ENCODE measurements at places on chromosomes 11 and 22.

DNA sequence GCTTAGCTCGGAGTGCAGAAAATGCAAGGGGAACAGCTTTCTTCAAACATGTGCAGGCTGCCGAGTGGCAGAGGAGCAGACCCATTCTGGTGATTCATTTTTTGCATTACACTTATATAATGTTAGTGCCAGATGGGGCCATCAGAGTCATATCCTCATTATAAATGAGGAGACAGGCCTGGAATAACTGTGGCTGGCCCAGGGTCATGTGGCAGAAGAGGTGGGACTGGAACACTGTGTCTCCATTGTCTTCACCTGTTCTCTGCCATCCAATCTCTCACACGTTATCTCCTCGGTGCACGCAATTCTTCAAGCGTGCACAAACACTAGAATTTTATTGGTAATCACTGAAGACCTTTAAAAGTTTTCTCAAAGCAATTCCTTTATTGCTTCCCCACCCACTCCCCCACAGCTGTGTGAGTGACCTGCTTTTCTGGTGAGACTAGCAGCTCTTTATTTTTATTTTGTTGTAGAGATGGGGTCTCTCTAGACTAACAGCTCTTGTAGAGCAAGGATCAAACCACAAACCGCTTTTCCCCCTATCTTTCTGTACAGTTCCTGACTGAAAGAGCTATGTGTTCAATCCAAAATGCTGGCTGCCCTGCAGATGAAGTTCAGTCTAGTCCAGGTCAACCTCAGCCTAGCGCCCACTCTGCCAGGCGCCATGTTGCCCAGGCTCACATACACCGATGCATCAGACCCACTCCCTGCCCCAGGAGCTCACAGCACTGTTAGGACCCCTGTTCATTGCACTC is 75.3 kb downstream of the ST3GAL4 start:
- no peak for DNase-seq

- no peak for DNase-seq
These were observed 214.2 kb downstream of the LARGE1 start for GRCh38 chr22:33706100-33706499.

- DNase-seq = no peak
These were observed 111.1 kb downstream of the MYO18B start for GRCh38 chr22:25853078-25853477.

DNA sequence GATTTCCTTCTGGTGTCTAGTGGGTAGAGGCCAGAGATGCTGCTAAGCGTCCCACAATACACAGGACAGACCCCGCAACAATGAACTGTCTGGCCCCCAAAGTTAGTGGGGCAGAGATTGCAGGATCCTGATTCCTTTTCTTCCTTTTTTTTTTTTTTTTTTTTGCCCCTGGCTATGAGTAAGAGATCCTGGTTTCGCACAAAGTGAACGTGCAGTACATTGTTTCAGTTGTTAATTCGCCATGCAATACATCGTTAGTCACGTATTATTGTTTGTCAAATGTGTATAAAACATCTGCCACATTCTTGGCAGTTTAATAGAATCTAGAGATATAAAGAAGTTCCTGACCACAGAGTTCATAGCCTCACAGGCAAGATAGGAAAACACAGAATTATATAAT is 20.2 kb downstream of the ST3GAL4 start:
- DNase-seq = no peak

- peak; percentile 75 for DNase-seq
These were observed 225.8 kb downstream of the ETS1 start for GRCh38 chr11:128361451-128362020.

GRCh38 chr11:128689591-128689947 is 4.3 kb upstream of the FLI1 start:
- no peak for DNase-seq

GRCh38 chr11:2843551-2843950 is 42.0 kb downstream of the CDKN1C start:
- no peak for DNase-seq

GRCh38 chr11:134500621-134501020 is 88.6 kb upstream of the B3GAT1 start:
- DNase-seq = no peak

DNA sequence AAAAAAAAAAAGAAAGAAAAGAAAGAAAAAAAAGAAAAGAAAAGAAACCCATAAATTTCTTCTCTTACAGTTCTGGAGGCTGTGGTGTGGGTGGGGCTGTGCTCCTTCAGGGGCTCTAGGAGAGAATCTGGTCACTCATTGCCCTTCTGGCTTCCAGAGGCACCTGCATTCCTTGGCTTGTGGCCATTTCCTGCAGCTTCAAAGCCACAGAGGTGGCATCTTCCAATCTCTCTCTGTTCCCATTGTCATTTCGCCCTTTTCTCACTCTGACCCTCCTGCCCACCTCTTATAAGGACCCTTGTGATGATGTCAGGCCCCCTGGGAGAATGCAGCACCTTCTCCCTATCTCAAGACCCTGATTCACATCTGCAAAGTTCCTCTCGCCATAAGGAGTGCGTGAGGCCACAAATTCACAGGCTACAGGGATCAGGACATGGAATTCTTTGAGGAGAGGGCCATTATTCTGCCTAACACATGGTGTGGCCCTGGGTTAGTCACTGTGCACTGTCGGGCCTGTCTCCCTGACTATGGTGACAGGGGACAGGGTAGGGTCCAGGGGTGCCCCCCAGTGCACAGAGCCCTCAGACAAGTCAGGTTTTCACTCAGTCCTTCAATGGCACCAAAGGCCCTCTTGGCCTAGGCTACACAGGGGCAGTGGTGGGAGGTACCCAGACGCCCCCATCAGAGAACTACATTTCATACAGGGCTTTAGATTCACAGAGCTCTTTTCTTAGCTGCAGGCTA is 38.6 kb upstream of the PRR5 start:
- no peak for DNase-seq

DNA sequence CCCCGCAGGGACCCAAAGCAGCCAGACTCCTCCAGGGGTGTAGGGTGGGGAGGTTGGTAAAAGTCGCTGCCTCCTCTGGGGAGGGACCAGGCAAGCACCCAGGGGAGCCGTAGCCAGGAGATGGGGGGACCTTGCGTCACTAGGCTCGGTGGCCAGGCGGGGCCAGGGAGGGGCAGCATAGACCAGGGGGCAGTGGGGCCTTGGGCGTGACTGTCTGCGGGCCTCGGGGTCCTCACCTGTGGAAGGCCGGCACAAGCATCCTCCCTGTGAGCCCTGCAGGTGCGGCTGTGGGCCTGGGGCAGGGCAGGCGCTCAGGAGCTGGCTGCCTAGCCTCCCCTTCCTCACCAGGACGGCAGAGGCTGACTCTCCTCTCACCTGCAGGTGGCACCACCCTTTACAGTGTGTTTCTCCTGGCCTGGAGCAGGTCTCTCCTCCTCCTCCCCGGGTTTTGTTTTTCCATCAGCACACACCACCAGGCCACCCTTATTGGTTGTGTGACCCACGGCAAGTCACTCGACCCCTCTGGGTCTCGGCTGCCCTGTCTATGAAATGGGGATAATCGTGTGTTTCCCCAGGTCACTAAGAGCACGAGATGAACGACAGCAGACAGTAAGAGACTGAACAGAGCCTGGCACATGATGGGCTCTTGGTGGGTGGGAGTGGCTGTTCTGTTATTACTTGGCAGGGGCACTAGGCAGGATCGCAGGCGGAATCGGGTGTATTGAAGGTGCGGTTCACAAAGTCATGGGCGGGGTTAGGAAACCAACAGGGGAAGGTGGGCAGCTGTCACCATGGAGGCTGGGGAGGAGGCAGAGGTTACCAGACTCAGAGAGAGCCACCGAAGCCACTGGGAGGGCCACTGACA is 52.7 kb downstream of the FLRT1 start:
- no peak for DNase-seq

DNA sequence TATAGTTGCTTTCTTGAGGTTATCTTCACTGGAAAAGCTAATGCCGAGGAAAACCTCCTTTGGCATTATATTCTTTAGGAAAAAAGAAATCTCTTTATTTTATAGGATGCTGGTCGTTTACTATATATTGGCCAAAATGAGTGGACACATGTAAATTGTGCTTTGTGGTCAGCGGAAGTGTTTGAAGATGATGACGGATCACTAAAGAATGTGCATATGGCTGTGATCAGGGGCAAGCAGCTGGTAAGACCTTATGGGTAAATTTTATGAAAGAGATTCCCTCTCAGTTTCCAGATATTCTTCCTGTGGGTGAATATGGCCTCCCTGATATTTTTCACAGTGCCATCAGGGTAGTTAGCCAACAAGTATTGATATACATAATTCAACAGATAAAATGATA is 29.4 kb upstream of the TTC36 start:
- peak; percentile 76 for DNase-seq

DNA sequence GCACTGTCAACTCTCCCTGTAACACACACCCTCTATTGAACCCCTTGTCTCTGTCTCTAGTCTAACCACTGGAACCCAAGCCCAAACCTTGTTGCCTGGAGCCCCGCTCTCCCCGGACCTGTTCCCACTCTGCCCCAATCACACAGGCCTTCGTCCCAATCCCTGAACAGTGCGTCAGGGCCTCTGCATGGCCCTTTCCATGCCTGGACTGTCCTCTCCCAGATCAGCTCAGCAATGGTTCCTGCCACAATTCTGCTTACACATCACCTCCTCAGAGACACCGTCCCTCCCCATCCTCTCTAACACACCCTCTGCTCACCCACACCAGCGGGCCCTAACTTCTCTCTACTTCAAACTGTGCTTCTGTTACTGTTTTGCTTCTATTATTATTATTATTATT is 1.5 kb downstream of the TREH start:
- no peak for DNase-seq

DNA sequence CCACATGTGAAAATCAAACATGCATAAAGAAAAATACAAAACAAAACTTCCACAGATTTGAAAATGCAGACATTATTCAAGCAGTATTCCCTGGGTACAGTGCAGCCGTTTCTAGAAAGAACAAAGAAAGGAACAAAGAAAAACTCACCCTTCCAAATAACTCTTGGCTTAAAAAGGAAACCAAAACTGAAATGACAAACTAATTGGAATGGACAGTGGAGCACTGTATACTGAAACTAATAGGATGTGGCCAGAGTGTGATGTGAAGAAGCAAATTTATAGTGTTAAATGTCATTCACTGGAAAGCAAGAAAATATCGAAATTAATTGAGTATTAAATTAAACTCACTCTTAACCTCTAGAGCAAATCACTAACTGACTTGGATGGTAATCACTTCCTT is 55.4 kb downstream of the QSER1 start:
- DNase-seq = no peak

GRCh38 chr11:87398931-87399330 is 361.2 kb downstream of the TMEM135 start:
- DNase-seq = no peak

- peak; percentile 93 for DNase-seq
These were observed 49.1 kb downstream of the MICAL2 start for GRCh38 chr11:12159351-12160099.

- DNase-seq = no peak
These were observed 41.3 kb upstream of the VPREB1 start for GRCh38 chr22:22203048-22203971.

DNA sequence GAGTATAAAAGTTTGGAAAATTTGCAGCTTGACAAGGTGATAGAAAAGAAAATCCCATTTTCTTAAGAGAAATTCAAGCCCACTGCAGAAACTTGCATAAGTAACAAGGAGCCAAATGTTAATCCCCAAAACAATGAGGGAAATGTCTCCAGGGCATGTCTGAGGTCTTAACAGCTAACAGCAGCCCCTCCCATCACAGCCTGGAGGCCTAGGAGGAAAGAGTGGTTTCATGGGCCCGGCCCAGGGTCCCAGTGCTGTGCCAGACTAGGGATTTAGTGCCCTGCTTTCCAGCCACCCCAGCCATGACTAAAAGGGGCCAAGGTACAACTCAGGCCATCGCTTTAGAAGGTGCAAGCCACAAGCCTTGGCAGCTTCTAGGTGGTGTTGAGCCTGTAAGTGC is 123.7 kb upstream of the TRPC6 start:
- no peak for DNase-seq
